ENCODE measurements at places on chromosomes 5 and 9.

DNA sequence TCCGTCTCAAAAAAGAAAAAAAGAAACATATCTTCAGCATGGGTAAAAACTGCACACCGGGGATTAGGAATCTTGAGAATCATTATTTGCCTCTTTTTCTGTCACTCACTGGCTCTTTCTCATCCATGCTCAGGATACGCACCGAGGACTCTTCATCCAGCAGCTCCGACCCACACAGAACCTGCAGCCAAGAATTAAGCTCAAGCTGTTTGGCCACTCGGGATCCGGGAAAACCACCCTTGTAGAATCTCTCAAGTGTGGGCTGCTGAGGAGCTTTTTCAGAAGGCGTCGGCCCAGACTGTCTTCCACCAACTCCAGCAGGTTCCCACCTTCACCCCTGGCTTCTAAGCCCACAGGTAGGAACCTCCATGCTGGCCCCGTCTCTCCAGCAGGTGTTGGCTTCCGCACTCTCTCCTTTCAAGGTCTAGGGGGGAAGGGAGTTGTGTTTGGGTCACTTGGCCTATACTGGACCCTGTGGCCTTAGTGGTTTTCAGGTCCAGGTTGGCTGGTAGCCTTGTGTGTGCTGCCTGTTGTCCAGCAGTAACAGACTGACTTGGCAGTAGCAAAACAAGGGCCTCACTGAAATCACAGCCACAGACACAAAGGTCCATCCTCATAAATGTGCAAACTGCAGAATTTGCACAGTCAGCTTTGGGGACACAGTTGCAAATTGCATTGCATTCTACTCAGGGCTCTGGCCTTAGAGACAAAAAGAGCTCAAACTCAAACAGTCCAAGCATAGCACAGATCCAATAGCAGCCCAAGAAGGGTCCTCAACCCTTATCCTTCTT lies 44.5 kb upstream of the CTSL start:
- no peak for DNase-seq

GRCh38 chr5:54867310-54867944 lies 118.0 kb downstream of the ESM1 start:
- DNase-seq, result no peak

DNA sequence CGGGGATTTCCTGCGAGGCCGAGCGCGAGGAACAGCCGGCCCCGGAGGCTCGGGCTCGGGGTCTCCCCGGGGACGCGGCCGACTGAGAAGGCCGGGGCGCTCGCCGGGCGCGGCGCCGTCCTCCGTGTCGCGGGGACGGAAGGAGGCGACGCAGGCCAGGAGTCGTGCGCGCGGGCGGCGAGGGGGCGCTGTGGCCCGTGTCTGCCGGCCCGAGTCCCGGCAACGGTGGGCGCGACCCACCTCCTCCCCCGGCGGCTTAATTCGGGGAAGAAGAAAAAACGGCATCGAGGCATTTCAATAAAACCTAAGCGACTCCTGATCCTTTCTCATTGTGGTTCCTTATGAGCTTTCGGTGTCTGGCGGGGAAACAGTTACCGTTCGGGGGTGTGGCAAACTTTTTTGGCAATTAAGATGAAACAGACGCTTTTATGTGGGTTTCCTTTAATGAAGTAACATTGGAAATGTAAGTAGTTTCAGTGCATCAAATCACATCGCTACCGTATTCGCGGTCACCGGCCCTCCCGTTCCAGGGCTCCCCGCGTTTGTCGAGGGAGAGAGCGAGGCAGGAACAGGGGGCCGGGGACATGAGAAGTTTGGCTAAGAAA lies 3.7 kb upstream of the IRX2 start:
- DNase-seq, result no peak

DNA sequence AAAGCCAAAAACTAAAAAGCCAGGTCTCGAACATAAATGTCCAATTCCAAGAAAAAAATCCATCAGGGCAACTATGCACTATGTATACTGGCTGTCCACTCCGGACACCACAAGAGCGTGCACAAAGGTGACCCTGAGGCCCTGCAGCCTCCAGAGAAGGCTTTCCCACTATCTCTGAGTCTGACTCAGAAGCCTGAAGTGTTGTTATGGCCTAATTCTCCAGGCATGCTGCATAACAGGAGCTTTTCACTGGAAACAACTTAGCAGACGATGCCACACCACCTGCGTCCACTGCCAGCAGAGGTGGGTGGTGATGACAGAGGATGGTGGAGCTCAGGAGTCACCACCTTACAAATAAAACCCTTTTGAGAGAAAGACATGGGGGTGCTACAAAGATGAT lies 63.7 kb downstream of the HABP4 start:
- no peak for DNase-seq

DNA sequence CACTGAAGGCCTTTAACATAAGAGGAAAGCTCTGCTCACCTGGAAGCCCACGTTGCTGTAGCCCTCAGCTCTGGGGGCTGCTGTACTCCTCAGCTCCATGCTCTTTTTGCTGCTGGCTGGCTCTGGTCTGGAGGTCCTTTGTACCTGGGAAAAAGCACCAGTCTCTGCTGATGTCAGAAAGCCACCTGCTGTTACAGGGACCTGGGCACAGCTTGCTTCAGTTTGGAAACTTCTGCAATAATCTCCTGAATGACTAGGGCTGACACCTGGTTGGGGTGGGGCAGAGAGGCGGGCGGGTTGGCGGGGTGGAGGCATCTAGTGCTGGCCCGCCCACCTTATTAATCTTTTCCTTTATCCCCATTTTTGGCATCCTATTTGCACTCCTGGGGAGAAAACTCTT lies at the start of gene SLC28A3:
SLC28A3 (minus strand) TSS at position 224 of the 400 bp plus-strand sequence; CDS start at position 99, 125 bp downstream.
- no peak for DNase-seq

GRCh38 chr5:121019734-121020133 lies 555.6 kb downstream of the PRR16 start:
- no peak for DNase-seq

DNA sequence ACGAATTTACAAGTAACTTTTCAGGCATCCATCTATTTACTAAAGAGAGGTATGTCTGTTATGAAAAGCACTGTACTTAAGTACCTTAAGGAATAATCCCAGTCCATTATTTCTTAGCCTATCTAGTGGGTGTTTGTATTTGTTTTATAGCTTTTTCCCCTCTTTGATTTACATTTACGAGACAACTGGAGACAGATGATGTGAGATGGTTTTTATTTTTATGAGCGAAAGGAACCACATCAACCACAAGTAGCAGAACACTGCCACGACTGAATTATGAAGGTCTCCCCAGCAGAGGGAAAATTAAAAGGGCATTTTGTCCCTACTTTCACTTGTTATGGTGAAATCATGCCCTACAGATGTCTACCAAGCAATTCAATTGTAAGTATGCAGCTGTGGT lies 357.8 kb downstream of the NFIB start:
- no peak for DNase-seq

DNA sequence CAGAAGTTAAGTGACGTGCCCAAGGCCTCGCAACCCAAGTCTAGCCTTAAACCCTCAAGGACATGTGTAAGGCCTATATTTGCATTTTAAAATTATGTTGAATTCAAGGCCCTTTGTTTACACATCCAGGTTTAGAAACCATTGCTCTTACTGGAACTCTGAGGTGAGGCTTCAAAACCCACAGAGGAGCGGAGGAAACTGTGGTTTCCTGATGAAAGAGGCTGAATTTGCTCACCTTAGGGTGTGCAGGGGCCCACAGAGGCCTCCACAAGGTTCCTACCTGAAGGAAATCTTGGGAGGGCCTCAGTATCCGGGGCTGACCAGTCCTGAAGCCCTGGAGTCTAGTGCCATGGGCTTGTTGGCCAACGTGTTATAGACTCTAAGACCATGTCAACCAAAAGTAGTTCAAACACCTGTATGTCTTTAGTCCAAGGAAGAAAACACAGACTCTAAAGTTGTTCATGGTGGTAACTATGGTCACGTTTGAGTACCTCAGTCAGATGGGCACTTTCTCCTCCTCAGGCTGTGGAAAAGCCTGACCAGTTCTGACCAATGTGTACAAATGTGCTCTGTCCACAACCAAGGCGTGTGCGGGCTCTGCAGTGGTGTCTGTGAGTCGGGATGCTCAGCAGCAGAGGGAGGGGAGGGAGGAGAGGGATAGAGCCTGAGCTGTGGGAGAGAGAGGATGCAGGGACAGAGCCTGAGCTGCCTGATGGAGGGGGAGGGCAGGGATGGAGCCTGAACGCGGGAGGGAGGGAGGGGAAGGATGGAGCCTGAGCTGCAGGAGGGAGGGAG lies 124.6 kb upstream of the ERCC6L2 start:
- DNase-seq, result no peak

DNA sequence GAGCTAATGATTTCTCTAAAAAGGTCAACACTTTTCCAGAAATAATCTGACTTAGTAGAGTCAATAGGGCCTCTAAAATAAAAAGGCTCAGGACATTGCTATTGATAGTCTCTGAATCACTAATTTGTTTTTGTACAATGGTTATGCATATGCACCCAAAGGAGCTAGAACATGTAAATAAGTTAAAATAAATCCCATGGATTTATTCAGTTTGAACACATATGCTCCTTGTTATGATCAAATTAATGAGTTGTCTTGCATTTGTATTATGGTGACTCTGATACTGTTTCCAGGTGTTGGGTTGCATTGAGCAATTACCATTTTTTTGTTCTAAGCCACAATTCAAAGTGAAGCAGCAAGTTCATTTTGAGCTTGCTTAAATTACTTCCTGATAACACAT lies 276.0 kb upstream of the TUSC1 start:
- DNase-seq, result no peak

GRCh38 chr5:61228691-61229280 lies 66.5 kb upstream of the SMIM15 start:
- DNase-seq, result no peak

GRCh38 chr5:123122273-123122672 lies 33.2 kb downstream of the PRDM6 start:
- DNase-seq, result no peak

- no peak for DNase-seq
Measured at GRCh38 chr5:12023614-12024241, 119.5 kb upstream of the CTNND2 start.

GRCh38 chr9:110146373-110146772 lies 61.6 kb downstream of the C9orf152 start:
- DNase-seq, result no peak

GRCh38 chr5:9062873-9063272 lies 483.0 kb downstream of the SEMA5A start:
- no peak for DNase-seq

- no peak for DNase-seq
Measured at GRCh38 chr9:6444128-6444527, 31.1 kb downstream of the UHRF2 start.

DNA sequence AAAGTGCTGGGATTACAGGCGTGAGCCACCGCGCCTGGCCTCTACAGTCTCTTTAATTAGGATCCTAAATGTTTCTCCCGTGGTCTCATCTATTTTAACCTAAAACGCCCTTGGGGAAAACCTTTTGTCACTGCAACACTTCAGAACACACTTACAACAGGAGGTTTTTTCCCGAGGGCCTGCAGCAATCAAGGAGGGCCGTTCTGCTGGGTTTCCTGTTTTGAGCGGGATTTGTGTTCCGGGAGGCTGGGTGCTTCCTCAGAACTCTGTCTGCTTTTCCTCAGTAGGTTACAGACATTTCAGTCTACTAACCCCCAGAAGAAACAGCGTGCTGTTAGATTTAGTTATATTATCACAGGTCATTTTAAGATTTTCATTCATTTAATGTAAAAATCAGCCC lies 65.4 kb upstream of the IRX4 start:
- DNase-seq, result no peak

- DNase-seq, result no peak
Measured at GRCh38 chr5:87129046-87129445, 138.6 kb upstream of the RASA1 start.

GRCh38 chr5:78560000-78560855 lies 88.3 kb downstream of the LHFPL2 start:
- DNase-seq, result no peak

GRCh38 chr5:66364186-66364585 lies 220.1 kb downstream of the SREK1 start:
- DNase-seq, result no peak

DNA sequence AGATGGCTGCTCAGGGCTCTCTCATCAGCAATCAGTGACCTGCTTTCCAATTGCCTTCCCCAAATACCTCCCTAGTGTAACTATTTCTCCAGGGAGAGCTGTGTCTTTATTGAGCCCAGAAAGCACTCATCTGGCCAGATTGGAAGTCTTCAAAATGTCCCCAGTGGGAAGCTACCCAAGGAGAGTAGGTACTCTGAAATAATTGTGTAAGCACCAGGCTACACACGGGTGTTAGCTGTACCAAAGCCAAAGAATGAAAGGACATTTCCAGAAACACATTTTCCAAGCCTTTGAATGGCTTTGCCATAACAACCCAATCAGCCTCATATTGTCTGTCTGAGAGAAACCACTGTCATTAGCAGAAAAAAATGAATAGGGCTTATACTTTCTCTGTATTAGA lies 318.8 kb downstream of the FAM170A start:
- DNase-seq, result no peak

DNA sequence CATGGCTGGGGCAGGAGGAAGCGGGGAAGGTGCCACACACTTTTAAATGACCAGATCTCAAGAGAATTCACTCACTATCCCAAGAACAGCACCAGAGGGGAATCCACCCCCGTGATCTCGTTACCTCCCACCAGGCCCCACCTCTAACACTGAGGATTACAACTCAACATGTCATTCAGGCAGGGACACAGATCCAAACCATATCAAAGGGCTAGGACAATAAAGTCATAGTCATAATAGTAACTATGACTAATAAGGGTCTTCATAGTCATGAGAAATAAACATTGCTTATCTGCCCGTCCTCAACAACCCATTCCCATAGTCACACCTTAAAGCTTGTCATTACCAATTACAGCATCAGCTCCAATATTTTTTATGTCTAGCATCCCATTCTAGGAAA lies 65.3 kb upstream of the SMC2 start:
- no peak for DNase-seq

- DNase-seq, result no peak
Measured at GRCh38 chr5:35898952-35899660, 39.3 kb downstream of the CAPSL start.

DNA sequence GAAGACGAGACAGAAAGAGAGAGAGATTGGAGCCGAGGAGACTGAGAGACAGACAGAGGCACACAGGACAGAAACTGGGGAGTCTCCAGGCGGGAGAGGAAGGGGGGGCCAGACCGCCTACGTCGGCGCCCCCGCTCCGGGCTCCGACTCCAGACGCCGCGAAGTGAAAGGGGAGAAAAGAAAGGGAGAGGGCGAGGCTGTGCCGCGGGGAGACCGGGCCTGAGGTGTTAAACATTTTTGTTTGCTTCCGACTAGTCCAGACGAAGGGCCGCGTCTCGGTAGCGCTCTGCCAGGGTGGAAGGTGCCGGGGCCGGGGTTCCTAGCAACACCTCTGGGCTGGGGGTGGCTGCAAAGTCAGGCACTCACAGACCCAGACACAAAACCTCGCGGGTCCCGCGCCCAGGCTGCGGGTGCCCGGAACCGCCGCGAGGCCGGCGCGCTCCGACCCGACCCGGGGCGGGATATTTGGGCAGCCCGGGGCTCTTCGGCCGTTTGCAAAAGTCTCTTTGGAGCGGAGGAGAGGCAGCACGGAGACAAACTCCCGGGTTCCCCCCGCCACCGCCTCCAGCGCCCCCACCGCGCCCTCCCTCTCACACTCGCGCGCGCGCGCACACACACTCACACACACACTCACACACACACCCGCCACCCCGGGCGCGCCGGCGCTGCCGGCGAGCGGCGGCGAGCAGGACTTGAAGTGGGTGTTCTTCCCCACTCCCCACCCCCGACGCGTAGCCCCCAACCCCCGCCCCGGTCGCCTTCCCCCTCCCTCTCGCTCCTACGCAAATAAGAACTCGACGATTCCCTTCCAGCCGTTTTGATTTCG lies 626 bp upstream of the FST start:
- DNase-seq, result no peak

Measured in esophagus squamous epithelium (tissue), 5 donors.